ENCODE measurements at places on chromosomes 1 and 21.

DNA sequence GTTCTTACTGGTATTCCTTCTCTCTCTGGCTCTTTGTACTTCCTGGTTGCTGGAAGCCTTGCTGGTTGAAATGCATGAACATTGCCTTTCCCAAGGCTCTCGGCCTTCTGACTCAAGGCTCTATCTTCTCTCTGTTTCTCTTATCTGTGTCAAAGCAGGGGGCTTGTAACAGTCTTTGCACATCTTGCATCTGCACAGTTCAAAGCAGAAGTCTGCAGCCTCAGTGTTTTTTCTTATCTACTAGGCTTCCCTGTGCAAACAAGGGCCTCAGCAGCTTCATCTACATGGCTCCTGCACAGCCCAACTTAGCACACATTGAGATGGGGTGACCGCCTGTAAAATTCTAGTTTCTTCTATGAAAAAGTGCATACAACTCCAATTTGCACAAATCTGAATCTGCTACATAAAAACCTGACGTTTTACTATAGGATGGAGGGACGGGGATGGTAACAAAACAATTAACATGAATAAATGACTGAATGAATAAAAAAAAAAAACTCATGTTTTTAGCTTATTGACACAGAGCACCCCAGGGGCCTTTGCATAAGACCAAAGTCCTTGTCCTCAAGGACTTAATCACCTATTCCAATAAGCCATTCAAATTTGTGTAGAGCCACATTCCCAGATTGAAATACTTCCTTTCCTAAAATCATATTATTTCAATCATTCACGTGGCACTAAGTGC is 458.3 kb downstream of the LMO4 start:
- no peak for DNase-seq

DNA sequence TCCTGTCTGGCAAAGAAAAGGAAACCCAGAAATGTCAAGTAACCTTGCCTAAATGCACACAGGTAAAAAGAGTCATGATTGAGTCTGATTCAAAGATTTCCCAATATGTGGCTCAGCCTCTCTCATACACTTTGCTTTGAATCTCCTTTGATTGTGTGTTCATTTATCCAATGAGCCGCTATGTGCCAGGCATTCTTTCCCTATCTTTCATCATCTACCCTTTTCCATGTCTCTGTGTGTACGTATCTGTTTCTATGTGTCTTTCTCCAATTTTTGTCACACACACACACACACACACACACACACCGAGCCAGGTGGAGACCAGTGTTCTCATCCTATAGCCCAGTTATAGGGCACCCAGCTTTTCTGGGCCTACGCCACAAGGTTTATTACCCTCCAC is 35.7 kb upstream of the BCL9 start:
- DNase-seq = no peak

DNA sequence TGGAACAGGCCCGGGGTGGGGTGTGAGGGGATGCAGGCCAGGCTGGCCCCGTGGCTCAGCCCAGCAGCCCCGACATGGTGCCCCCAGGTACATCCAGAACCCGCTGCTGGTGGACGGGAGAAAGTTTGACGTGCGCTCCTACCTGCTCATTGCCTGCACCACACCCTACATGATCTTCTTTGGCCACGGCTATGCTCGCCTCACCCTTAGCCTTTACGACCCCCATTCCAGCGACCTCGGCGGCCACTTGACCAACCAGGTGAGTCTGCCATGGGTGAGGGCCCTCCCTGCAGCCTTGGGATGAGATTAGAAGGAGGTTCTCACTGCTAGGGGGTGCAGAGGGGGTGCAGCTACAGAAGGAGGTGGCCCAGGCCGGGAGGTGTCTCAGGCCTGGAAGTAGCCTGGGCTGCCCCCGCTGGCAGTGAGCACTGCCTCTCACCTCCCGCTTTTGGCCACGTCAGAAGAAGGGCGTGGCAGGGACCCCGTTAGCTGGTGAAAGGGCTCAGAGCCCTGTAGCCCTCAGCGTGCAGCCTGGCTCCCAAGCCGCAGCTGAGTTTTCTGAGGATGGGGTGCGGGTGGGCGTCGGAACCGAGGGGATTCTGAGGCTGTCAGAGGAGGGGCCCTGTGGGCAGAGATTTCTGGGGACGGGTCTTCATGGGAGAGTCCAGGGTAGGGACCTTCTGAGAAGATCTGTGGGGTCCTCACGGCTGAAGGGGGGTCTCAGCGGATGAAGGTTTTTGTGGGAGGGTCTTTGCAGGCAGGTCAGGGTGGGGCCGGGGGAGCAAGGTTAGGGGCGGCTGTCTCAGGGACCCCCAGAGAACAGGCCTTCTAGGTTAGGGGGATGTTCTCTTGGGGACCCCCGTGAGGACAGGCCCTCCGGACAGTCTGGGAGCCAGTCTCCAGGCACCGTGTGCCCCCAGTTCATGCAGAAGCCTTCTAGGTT is 10.4 kb downstream of the TTLL10 start:
- peak; percentile 35 for DNase-seq

DNA sequence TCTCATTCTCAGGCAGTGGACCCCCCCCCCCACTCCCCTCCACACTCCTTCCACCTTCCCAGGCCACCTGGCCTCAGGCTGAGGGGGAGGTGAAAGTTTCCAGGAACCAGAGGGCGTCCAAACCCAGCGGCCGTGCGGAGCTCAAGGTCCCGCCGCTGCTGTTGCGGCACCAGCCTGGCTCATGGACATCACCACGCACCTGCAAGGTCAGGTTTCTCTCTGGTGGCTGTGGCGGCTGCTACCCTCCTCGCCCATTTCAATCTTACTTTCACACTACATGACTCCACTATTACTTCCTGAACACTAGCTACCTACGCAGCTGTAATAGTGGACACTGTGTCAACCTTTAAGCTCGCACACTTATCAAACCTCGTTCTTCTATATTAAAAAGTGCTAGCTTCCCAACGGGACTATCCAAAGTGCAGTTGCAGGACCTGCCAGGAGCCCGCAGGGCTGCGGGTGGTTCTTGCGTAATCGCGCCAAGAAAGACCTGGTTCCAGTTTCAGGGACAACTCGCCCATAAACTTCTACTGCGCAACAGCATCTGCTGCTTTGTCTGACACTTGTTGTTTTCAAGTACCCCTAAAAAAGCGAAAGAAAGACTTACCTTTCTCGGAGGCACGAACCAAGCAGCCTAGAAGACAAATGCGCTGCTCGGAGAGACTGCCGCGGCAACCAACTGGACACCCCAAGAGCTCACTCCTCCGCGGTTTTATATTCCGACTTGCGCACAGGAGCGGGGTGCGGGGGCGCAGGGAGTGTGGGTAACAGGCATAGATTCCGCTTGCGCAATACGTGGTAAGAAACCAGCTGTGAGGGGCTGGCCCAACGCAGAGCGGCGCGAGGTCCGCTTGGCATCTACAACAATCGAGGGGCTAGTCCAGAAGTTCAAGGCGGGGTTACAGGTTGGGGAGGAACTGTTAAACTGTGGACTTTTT is at the start of gene DIRAS3:
DIRAS3 (minus strand) TSS at position 687 of the 938 bp plus-strand sequence. CDS start 3,330 bp downstream, outside the sequence.
- peak; percentile 52 for DNase-seq
